ENCODE measurements at places on chromosomes 3 and 15.

- no peak for DNase-seq
Measured at GRCh38 chr3:39099242-39099641, 8.2 kb downstream of the GORASP1 start.

GRCh38 chr15:76234337-76234889 lies 76.9 kb downstream of the ETFA start:
- DNase-seq: no peak

GRCh38 chr3:139309880-139310279 lies 33.9 kb upstream of the MRPS22 start:
- DNase-seq: no peak

DNA sequence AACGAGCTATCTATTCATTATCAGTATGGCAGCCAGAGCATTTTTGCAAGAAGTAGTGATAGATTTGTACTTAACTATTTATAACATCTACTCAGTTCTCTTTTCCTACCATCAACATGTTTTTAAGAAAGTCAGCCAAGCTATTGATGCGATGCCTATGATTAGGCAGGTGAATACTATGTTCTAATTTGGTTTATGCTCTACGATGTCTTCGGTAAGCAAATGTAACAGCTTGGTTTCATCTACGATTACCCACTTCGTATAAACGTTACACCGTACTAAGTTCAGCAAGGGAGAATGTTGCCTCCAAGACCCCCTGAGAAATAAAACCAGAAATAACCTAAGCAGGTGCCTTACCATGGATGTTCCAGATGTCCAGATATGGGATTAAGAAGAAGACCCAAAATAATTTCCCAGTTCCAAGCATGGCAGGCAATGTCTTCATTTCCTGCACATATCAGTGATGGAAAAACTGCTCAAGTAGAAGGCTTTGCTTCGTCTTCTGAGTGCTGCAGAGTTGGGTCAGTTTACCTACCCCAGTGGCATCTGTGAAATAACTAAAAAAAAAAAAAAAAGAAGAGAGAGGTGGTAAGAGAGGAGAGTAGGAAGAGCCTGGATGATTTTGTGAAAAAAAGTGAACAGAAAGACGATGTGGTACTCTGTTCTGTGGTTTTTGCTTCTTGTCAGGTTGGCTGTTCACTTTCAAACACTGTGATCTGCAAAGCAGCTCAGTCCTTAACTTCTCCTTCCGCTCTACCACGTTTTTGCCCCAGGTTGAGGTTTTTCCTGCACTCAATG lies at the start of gene BTLA:
Gene BTLA, minus strand, starts transcription at position 559 of the 798 bp plus-strand sequence. Its CDS starts 114 bp downstream, at position 445.
- no peak for DNase-seq
